ENCODE measurements at places on chromosomes 6 and 20.

DNA sequence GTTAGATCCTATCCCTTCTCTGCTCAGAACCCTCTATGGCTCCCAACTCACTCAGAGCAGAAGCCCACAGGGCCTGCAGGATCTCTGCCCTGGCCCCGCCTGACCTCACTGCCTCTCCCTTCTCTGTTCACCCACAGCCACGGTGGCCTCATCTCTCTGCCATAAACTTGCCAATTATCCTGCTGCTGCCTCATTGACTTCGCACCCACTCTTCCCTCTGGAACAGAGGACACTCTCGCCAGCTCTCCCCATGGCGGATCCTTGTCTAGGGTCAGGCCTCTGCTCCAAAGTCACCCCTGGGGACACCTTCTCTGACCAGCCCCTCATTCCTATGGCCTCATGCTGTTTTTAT is 86.4 kb downstream of the CEBPB start:
- no peak for DNase-seq

- no peak for DNase-seq
Measured at GRCh38 chr6:16305788-16306187, 67.4 kb downstream of the GMPR start.

DNA sequence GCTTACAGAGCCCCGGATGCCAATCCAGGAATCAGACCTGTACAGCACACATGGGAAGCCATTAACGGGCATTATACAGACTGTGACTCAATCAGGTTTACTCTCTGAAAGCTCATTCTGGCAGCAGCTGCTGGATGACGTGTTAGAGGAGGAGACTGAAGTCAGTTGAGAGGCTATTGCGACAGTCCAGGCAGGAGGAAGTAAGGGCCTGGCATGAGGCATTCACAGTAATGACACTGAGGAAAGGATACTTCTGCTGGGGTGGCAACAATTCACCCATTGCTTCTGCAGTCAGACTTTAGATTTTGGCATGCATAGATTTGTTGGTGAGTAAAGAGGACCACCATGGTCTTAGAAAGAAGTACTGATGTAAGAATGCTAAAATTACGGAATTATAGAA is 151.0 kb upstream of the HEY2 start:
- no peak for DNase-seq

- DNase-seq, result no peak
Measured at GRCh38 chr20:10795286-10796026, 121.7 kb upstream of the JAG1 start.

- DNase-seq, result no peak
Measured at GRCh38 chr6:7803214-7803613, 77.3 kb downstream of the BMP6 start.

DNA sequence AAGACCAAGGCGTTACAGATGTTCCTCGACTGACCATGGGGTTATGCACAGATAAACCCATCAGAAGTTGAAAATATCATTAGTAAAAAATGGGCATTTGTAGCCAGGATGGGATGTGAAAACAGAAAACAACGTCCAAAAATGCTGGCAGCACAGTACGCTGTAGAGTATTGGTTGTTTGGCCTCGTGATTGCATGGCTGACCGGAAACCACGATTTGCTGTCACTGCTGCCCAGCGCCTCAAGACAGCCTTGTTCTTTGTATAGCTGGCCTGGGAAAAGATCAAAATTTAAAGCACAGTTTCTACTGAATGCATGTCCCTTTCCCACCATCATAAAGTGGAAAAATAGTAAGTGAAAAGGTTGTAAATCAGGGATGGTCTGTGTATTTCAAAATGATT is 41.9 kb downstream of the MTHFD1L start:
- no peak for DNase-seq

DNA sequence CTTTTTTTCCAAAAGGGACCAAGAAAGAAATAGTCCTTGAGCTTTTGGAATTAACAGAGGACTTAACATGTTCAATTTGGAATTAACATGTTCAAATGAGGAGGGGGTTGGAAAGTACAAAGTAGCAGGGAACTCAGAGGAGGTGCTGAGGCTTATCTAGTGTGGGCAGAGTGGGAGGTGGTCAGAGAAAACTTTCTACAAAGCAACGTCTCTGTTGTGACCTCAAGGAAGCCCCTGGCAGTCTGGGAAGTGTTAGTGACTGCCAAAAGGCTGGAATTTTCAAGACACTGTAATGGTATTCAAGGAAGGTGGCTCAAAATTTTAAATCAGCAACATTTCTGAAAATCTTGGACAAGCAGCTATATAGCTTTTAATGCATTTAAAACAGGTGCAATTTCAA is 7.3 kb downstream of the ECI2 start:
- no peak for DNase-seq

GRCh38 chr6:74976026-74976425 is 229.8 kb downstream of the COL12A1 start:
- no peak for DNase-seq

DNA sequence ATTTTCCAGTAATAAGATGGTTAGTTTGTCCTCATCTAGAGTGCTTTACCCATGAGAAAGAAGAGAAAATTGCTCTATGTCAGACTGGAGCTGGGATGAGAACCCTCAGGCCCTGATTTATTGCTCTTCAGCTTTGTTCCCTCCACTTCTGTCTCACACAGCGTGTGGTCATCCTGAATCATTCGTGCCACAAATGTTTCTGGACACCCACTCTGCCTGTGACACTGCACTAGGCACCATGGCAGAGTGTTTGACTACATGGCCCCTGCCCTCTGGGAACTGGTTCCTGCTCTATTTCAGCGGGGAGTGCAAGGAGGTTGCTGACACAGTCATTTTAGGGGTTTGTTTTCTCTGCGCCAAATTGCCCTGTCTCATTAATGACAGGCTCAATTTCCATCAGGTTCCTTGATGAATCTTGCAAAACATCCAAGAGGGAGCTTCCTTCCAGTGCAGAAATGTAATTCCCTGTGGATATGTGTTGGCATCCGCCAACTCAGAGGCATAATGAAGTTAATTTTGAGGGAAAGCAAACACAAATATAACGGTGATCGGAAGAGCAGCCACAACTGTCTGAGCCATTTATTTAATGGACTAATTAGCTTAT is 207.5 kb downstream of the CLIC5 start:
- DNase-seq, result no peak

DNA sequence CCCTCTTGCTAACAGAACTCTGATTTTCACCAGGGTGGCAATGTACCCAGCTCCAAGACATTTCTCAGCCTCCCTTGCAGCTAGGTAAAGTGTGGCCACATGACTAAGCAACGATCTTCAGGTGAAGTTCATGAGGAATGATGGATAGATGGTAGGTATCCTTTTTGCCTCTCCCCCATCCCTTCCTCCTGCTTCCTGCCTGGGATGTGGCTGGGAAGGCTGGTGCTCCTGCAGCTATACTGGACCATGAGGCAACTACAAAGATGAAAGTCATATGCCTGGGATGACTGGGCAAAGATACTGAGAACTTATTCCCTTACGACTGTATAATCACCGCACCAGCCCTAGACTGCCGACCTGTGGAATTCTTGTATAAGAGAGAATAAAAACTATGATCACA is 13.4 kb downstream of the ZNF335 start:
- no peak for DNase-seq

DNA sequence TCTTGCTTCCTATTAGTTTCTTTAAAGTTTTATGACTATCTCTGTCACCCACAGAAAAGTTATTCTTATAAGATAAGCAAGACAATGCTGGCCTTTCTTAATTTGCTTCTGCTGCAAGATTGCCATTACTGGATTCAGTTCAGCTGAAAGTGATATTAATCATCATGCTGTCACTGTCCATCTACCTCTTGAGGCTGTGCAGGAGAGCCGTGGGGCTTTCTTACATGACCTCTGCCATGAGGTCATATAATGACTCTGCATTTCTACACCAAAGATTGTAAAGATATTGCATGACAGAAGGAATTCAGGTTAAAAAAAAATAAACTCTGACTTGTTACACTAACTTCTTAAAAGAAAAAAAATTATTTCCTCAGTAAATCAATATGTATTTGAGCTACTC is 106.9 kb downstream of the TRDN start:
- DNase-seq, result no peak

DNA sequence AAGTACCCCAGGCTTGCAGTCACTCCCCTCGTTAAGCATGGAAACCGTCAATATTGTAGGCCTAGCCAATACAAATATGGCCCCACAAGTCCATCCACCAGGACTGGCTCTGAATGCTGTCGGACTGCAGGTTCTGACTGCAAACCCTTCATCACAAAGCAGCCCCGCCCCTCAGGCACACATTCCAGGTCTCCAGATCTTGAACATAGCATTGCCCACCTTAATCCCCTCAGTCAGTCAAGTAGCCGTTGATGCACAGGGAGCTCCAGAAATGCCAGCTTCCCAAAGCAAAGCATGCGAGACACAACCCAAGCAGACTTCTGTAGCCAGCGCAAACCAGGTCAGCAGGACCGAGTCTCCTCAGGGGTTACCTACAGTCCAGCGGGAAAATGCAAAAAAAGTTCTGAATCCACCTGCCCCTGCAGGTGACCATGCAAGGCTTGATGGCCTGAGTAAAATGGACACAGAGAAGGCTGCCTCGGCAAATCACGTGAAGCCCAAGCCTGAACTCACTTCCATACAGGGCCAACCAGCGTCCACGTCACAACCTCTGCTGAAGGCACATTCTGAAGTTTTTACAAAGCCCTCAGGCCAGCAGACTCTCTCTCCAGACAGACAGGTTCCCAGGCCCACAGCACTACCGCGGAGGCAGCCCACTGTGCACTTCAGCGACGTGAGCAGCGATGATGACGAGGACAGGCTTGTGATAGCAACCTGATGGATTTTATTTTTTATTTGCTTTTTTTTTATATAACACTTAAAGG is 126.2 kb upstream of the EDN1 start:
- no peak for DNase-seq

GRCh38 chr6:115554060-115554459 is 506.6 kb downstream of the FRK start:
- no peak for DNase-seq

GRCh38 chr20:49400904-49401303 is 81.6 kb downstream of the KCNB1 start:
- no peak for DNase-seq

DNA sequence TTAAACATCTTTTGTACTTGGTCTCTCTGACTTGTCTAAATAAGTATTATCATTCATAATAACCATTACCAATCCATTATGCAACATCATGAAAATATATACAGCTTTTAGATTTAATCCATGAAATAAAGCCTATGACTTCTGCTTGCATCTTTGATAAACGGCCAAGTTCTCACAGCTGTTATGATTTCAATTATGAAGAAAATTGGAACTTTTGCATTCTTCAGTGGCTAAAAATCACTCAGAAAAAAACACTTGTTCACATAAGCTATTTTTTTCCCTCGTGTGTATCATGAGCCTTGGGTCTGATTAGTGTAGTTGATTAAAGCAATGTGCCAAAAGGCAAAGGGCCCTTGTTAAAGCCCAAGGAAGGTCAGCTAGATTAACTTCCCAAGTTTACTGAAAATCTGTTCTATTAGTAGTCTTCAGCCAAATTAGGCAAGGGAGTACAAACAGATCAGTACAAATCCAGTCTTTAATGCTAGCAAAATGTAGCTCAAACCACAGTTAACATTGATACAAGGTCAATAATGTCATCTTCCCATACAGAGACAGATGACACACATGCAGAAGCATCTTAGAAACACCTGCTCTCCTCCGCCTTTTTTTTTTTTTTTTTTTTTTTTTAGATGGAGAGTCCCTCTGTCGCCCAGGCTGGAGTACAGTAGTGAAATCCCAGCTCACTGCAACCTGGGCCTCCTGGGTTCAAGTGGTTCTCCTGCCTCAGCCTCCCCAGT is 69.9 kb downstream of the SGK1 start:
- DNase-seq, result no peak

DNA sequence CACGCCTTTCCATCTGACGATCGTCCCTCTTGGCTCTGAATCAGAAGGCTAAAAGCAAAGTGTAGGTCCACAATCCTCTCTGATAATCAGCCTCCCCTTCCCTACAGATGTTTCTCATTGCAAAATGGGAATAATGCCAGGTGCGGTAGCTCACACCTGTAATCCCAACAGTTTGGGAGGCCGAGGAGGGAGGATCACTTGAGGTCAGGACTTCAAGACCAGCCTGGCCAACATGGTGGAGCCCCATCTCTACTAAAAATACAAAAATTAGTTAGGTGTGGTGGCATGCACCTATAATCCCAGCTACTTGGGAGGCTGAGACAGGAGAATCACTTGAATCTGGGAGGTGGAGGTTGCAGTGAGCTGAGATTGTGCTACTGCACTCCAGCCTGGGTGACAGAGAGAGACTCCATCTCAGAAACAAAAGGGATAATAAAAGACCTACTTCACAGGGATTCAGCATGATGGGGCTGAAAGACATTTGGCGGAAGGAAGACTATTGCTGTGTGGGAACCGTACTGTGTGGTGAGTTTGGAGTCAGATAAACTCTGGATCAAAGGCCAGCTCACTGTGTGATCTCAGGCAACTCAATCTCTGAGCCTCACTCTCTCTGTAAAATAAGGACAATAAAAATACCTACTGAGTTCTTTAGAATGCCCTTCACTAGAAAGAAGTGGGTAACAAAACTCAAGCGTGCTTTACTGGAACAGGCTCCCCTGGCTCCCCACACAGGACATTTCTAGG is 15.9 kb upstream of the SLC9A8 start:
- DNase-seq, result no peak

DNA sequence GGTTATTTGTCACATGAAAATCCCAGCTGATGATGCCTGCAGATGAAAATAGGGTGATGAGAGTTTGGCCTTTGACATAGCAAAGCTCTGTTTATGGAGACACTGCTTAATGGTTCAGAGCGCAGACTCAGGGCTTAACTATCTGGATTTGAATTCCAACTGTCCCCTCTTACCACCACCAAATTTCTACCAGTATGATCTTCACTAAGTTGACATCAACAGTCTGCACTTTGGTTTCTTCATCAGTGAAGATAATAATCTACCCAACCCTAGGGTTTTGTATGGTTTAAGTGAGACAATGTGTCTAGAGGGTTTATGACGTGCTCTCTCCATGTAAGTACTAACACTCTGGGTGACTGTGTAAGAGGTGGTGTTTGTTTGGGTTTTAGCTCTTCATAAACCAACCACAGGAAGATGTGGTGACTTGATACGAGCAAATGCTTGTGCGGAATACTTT is 151.4 kb upstream of the TNFAIP3 start:
- no peak for DNase-seq

DNA sequence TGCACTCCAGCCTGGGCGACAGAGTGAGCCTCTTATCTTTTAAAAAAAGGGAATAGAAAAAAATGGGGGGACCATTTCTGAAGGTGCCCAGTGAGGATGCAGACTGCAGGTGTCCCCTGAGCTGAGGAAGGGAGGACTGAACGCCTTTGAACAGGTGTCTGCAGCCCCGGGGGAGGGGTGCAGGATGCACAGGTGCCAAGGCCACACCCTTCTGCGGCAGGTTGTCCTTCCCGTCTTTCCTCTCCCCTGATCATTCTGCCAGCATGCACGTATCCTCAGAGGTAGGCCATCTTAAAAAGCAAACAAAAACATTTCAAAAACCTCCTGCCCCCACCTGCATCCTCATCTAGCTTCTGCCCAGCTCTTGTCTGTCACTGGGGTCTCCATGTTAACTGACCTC is 101.3 kb downstream of the MTHFD1L start:
- no peak for DNase-seq

All from cortex of kidney (tissue), 1 donor.